ENCODE measurements at places on chromosomes 3 and 15.

DNA sequence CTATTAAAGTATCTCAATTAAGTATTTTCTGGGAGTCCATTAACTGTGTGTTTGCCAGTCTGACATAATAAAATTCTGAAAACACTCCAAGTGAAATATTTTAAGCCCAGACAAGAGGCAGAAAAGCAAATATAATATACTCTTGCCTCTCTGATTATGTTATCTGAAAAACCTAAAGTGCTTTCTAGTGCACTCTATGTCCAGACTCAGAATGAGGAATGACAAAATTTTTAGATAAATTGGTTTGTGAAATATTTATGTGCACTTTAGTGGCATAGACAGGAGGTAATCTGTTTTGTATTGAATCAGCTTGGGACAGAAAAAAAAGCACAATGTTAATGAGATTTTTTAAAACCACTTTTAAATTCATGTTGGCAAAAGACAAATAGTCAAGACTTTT lies 508.2 kb upstream of the SUCLG2 start:
- DNase-seq: no peak

GRCh38 chr3:185595526-185595925 lies 9.4 kb downstream of the SENP2 start:
- DNase-seq: no peak

DNA sequence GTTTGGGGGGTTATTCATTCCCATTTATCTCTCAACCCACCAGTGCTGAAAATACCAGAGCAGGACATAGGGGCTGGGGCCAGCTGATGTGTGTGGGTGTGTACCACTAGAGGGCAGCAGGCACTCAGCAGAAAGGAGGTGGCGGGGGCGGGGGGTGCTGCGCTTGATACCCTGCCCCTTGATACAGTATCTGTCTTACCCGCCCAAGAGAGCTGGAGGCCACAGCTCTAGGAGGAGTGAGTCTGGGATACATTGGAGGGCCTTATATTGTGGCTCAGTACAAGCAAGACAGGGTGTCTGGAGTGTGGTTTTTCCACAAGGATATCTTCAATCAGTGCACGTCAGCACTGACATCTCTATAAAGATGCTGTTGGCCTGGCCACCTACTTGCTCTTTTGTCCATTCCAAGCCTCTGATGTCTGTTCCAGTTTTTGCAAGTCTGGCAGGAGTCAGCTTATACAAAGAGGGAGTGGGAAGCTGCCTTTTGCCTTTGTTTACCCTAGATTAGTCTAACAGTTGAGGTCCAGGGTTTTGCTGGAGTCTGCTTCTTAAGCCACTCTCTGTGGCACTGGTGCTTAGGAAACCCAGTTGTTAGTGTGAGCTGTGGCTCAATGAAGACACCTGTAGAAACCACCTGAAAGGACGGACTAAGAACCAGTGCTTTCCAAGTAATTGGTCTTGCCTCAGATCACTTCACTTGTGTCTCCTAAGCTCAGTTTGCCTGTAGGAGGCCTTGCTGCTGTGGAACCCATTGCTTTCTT lies 1.5 kb upstream of the RBM15B start:
- DNase-seq: peak; percentile 48

GRCh38 chr15:28273468-28273867 lies 48.5 kb downstream of the HERC2 start:
- DNase-seq: no peak

DNA sequence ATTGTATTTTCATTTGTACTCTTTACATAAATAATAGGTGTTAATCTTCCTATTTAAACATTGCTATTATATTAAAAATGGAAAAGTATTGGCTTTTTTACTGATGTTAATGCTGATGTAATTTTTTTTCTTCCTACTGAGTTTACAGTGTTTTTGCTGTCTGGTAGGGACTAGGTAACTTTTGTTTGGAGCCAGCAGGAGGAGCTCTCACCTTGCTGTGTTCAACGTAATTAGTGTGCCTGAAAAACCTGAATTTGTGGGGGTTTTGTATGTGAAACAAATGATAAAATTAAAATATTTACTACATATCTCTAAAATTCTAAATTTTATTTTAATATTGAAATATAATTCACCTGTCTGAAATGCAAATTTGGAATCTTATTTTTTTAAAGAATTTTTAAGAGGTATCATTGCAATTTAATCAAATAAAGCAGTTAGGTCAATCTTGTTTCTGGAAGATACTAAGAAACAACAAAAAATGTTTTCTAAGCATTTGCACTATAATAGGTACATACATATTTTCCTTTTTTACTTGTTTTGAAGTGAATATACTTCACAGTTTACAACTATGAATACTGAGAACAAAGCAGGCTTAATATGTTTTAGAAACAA lies 48.8 kb downstream of the EPHA6 start:
- peak; percentile 31 for DNase-seq

DNA sequence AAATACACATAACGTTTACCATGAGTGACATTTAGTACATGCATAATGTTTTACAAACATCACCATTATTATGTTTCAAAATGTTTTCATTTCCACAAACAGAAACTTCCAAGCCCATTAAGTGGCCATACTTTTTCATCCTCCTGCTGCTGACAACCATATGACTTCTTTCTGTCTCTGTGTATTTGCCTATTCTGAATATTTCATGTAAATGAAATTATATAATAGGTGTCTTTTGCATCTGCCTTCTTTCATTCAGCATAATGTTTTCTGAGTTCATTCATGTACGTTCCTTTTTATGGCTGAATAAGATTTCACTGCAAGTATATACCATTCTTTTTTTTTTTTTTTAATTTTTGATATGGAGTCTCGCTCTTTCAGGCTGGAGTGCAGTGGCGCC lies 209.0 kb downstream of the DOCK3 start:
- DNase-seq: no peak

DNA sequence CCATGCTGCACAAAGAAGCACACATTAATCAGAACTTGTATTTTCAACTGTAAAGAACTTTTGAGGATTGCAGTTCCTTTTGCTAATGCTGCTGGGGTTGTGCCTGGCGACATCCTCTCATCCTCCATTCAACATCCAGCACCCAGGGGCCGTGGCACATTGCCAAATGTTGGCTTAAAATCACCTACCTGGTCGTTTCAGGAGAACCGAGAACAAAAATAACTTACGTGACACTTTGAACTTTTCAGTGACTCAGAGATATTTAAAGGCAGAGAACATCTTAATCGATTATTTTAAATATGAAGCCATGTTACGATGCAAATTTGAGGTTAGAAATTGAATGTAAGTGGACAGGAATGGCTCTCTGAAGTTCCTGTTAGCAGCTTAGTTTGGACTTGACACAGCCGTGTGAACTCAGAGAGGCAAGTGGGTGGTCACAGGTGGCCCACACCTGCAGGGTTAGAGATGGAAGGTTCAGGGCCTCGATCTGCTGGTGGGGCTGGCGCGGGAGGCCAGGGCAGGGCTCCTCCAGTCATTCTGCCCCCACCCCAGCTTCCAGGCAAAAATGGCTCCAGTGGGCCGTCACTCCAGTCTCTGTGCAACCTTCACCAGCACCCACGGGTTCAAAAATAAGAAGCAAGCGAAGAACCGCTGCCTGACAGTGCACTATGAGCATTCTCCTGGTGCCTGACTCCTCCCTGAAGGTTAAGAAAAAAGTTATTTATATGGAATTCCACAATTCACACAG lies 12.2 kb downstream of the LRRK1 start:
- DNase-seq: no peak

GRCh38 chr15:28888302-28888894 lies 2.6 kb downstream of the APBA2 start:
- no peak for DNase-seq

DNA sequence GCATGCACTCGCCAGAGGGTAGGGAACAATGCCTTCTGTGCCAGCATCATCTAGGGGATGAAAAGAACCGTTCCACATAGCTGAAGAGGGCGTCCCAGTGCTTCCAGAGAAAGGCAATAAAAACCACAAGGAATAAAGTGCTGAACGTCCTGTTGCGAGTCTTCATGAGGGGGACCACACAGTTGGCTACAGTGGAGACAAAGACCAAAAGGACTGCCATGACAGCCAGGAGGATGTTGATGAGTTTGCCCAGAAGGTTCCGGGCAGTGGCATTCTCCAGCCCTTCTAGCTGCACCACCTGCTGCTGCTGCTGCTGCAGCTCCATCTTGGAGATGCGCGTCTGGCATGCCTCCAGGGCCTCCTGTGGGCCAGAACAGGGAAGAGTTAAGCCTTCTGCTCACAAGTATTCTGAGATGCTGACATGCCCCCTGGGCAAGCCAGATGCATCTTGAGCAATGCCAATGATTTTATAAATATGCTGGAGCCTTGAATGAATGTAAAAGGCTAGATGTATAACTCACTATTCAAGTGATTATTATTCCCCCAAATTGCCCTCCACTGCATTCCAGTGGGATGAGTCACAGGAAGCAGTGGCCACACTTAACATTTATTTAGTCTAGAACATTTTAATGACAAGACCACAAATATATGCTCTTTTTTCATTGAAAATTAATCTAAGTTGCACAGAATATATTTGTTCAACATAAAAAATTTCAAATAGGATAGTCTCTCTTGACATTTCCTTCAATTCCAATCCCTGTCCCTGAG lies 45.1 kb upstream of the PLXND1 start:
- DNase-seq: peak; percentile 95

DNA sequence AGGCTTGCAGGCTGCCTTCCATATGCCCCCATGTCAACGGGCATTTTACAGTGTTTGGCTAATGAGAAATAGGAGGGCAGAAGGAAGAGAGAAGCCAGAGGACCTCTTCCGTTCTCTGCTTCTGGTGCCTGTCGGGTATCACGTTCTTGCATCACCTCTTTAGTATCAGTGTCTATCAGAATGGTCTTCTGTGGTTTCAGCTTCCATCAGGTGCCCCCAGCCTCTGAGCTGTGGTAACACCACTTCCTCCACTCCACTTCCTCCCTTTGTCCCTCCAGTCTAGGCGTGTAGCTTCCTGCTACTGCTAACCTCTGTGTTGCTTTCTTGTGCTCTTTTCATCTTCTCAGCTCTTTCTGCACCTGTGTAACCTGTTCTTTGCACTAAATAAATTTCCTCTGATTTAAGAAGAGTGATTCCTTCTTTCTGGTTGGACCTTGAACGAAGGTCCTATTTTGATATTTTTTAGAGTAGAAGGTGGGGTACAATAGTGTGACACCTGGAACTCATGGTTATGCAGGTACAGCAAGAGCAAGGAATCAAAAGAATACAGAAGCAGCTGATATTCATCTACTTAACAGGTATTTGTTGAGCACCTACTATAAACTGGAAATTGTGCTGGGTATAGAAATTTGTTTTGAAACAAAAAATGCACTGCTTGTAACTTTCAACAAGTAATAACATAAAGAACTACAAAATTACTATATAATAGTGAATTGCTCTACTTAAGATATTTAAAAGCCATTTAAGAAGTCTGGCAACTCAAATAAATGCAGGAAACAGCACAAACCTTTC lies 27.4 kb upstream of the FOXB1 start:
- no peak for DNase-seq

DNA sequence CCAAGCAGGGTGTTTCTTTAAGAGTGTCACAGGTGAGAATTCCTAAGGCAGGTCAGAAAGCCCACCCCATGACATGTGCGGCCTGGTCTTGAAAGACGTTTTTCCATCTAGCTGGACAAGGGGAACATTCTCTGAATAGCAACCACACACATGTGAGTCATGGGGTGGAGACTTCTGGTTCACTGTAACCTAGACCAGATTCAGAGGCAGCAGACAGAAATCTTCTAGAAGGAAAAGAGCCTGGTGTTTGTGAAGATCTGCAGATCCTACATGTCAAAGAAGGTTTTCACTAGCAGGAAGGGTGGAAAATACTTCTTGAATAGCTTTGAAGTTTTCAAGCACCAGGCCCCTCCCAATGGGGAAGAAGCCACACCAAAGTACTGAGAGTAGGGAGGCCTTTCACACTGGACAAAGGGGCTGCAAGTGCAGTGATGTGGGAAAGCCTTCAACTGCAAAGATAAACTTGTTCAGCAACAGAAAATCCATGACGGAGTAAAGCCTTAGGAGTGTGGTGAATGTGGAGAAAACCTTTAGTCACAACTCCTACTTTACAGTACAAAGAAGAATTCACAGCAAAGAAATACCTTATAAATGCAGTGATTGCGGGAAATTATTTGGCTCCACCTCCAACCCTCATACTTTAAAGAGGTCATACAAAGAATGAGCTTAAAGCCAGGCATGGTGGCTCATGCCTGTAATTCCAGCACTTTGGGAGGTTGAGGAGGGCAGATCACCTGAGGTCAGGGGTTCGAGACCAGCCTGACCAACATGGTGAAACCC lies 17.6 kb downstream of the ADAM10 start:
- DNase-seq: peak; percentile 58

- DNase-seq: peak; percentile 97
Observed at GRCh38 chr3:134328147-134328591, 46.1 kb downstream of the AMOTL2 start.

DNA sequence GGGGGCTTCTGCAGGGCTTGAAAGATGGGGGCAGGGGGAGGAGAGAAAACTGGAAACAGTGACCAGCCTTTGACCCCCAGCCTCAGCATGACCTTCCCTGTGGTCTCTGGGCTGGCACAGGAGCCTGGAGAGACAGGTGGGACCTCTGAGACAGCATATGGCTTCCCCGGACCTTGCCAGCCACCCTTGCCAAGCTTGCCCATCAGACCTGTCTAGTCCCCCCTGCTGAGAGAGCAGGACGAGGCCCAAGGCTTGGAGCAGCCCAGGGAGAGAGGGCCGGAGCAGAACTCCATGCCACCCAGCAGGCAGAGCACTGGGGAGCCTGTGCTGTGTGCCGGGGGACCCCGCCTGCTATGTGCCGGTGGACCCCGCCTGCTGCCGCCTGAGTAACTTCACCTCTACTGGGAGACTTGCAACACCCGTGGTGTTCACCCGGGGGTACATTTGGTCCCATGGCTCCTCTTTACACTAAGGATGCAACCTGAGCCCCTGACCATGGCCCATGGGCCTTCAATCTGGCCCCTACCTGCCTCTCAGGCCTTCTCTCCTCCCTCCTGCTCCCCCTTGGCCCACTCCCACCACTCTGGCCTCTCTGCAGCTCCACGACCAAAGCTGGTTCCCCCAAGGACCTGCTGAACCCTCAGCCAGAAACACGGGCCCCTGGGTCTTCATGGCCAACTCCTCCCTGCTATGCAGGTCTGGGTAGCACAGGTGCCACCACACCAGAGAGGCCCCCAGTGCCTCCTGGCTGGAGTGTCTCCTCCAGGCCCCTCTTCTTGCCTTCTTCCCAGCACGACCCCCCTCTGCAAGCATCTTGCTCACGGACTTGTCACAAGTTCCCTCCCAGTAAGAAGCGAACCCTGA lies 21.1 kb upstream of the SLC41A3 start:
- no peak for DNase-seq

DNA sequence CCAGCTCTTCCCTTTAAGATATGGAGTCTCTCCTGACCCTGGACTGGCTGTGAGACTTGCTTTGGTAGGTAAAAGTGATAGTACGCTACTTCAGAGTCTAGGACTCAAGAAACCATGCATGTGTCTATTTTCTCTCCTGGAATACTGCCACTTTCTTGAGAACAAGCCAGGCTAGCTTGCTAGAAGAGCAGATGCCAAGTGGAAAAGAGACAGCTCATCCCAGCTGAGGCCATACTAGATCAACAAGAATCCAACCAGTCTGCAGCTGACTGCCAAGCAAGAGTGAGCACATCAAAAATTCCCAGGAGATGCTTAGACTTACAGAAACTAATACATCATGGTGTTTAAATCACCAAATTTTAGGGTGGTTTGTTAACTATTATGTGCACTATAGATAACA lies 208.3 kb upstream of the RBMS3 start:
- peak; percentile 53 for DNase-seq

All from fibroblast of skin of abdomen (primary cell).